ENCODE measurements at places on chromosomes 1 and 21.

DNA sequence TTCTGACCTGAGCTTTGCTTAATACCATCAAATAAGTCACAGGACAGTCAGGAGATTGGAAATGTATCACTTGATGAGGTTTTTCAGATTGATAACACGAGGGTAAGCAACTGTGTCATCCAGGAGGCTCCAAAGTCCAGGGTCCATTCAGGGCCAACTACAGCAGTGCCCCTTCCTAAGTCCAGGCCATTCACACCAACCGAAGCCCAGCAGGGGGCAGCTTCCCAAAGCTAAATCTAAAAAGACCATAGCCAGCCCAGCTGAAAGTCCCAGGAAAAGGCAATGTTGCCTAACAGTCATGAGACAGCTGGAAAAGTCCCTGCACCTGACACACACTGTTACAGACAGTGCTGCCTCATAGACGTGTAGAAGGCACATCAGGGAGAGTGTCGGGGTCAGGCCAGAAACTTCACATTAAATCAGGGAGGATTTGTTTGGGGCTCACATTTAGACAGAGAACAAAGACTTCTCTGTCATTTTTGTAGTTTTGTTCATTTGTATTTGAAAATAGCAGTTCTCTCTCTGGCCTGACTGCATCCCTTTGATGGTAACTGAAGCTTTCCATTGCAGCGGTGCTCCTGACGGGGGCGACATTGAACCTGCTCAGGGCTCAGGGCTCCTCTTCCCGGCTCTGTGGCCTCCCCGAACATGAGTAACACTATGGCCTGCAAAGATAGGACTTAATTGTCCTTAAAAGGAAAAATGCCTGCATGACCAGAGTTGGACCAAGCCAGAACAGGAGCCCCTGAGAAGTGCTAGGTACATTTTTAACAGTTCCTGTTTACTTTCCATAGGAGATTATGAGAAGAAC lies 200.4 kb downstream of the NRIP1 start:
- DNase-seq, result no peak

- DNase-seq, result no peak
Measured at GRCh38 chr1:6915999-6916565, 130.8 kb downstream of the CAMTA1 start.

- no peak for DNase-seq
Measured at GRCh38 chr1:180981596-180982387, 40.9 kb downstream of the STX6 start.

DNA sequence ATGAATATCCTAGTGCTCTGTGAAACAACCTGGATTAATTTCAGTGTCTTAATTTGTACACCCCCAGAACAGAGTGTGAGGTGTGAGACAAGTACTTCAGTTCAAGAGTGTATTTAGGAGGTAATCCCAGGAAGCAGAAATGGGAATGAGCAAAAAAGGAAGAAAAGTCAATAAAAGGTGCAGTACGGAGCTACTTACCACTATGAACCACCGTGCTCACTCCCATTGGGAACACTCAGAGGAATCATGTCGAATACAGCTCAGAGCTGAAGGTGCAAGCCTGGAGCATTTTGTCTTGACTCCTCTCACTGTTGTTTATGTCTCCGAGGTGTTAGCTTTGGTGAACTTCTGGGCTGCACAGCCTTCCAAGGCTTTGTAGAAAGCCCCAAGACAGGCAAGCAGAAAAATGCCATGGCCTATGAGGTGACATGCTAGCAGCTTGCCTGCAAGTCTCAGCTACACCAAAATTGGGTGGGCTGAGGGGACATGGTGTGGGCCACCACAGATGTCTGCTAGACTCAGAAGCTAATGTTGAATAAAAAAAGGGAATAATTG lies 7.4 kb upstream of the SVBP start:
- no peak for DNase-seq

DNA sequence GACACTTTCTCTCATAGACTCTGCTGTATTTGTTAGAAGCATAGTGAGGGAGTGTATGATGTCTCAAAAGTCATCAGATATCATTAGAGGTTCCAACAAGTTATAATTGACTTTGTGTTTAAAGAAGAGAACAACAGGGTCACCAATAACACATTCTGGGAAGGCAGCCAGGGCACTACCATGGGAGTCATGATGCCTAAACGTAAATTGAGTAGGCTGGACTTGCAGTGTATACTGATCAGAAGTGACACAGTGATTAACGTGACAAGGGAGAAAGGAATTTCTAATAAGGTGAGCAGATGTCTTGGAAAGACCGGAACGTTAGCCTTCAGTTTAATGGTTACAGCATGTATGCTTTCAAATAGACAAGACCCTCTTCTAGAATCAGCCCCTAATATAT lies 973.2 kb downstream of the NCAM2 start:
- no peak for DNase-seq

GRCh38 chr1:245019910-245020486 lies 134.8 kb upstream of the KIF26B start:
- DNase-seq, result no peak

DNA sequence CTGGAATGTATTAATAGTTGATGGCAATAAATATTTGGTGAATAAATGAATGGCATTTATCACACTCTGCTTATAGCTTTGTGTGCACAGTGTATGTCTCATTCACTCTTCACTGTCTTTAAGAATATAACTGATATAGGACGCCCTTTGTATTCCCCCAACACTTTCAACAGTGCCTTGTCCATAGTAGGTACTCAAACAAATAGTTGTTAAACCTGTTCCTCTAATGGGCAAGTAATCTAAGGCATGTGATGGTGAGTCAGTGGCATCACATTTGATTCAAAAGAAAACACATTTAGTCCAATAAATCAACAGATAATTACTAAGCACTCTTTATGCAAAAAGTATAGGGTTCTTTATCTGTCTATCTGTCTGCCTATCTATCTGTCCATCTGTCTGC lies 11.2 kb upstream of the RXRG start:
- DNase-seq, result no peak

GRCh38 chr1:155195201-155196102 lies 12.2 kb downstream of the THBS3 start:
- DNase-seq, result no peak

DNA sequence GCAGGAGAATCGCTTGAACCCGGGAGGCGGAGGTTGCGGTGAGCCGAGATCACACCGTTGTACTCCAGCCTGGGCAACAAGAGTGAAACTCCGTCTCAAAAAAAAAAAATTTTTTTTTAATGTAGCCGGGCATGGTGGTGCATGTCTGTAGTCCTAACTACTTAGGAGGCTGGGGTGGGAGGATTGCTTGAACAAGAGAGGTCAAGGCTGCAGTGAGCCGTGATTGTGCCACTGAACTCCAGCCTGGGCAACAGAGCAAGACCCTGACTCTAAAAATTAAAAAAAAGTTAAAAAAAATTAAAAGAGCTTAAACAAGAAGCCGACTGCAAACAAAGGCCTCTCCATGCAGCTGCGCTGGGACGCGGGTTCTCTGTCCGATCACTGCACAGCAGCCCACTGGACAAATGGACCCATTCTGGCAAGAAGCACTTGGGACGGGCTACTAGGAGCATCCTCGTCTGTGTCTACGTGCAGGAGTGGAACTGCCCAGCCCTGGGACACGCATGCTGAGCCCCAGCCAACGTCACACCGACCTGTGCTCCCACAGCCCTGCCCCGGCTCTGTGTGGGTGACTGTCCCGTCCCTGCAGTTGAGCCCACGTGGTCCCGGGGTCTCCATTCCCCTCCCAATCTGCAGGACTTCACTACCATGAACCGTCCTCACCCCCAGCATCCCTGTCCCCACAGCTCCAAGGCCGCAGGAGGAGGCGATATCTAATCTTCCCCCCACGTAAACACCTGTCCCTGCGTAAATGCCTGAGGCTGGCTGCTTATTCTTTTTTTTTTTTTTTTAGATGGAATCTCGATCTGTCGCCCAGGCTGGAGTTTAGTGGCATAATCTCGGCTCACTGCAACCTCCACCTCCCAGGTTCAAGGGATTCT lies 12.3 kb downstream of the SLC35E2B start:
- no peak for DNase-seq

GRCh38 chr1:150561974-150562445 lies 12.8 kb downstream of the ADAMTSL4 start:
- DNase-seq, result peak; percentile 42

DNA sequence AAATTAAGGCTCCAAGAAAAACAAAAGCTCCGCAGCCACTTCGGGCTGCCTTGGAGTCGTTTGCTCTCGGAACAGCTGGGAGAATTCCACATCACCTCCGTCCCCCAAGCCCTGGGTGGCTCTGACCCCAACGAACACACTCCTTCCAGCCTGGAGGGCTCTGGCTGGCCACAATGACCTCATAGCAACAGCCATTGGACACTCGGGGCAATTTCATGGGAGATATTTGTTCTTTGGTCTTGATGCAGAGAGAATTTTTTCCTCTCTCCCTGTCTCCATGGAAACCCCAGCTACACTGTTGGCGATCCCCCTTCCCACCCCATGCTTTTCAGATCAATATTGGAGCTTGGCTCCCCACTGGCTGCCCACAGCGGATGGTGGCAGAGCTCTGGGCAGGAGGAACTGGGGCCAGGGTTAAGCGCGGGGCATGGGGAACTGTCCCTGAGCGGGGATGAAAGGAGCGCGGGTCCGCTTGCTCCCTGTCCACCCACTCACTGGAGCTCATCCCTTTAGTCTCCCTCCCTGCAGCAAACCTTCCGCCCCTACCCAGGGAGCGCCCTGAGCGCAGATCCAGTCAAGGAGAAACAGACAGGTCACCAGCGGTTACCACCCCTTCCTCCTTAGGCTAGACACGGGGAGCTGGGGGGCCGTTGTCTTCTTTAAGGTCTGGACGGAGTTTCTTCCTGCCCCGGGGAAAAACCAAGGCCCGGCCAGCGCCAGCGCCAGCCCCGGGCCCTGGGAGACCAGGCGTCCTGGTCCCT lies 1.2 kb downstream of the WNT4 start:
- DNase-seq, result no peak

- DNase-seq, result no peak
Measured at GRCh38 chr21:23811805-23812204, 1795.5 kb downstream of the MRPL39 start.

- no peak for DNase-seq
Measured at GRCh38 chr1:20373286-20373685, 82.6 kb downstream of the VWA5B1 start.
